ENCODE measurements at places on chromosomes 13 and 19.

GRCh38 chr13:73767747-73768315, 366.4 kb downstream of the KLF12 start:
- DNase-seq: no peak

- no peak for DNase-seq
Observed at GRCh38 chr13:26062853-26063444, 11.1 kb upstream of the SHISA2 start.

- DNase-seq: no peak
Observed at GRCh38 chr13:24868874-24869273, 104.9 kb downstream of the RNF17 start.

GRCh38 chr13:49386664-49387063, 57.2 kb downstream of the CAB39L start:
- no peak for DNase-seq

- DNase-seq: no peak
Observed at GRCh38 chr19:19409631-19410030, 4.2 kb downstream of the GATAD2A start.

All from ecto neural progenitor cell (in vitro differentiated cells).